ENCODE measurements at places on chromosomes 1 and 21.

- no peak for DNase-seq
These were observed 30.1 kb upstream of the LAMC2 start for GRCh38 chr1:183155939-183156338.

DNA sequence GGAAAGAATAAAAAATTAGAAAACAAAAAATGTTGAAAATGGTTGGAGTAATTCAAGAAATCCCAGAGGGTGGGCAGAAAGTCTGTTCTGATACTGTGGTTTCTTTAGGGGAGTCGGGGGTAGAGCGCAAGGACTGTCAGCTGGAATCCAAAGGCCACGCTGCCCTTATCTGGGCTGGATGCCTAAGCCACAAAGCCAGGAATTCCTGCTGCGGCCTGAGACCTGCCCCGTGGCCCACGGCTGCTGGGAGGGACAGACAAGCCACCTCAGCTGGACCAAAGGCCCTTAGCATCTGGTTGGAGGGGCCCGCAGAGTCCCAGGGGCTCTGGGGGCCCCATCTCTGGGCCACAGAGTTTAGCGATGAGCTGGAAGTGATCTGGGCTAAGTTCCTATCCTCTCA, 60.2 kb downstream of the DMRTB1 start:
- DNase-seq: no peak

- no peak for DNase-seq
These were observed 15.7 kb upstream of the PKP1 start for GRCh38 chr1:201267481-201268229.

GRCh38 chr1:156959414-156959813, 39.0 kb downstream of the LRRC71 start:
- DNase-seq: no peak
